ENCODE measurements at places on chromosomes 16 and 17. TPM values are rescaled to one million over a fixed set of nuclear protein-coding genes. Genes with fewer than 3 reads are reported as not detected.

DNA sequence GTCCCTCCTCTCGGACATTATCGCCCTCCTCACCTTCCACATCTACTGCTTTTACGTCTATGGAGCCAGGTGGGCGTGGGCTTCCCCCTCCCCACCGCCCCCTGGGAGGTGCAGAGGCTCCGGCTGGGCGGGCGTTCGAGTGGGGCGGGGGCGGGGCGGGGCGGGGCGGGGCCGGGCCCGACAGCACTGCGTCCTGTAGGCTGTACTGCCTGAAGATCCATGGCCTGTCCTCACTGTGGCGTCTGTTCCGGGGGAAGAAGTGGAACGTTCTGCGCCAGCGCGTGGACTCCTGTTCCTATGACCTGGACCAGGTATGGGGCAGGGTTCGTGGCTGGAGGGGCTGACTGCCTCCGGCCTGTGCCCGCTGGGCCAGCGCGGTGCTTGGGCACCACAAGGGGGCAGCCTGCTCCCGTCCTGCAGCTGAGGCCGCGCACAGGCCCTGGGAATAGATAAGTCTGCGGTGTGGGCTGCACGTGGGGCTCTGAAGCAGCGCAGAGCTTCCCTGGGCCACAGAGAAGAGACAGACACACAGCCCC lies 9.2 kb downstream of the PIGQ start:
- DNase-seq = peak; percentile 41

DNA sequence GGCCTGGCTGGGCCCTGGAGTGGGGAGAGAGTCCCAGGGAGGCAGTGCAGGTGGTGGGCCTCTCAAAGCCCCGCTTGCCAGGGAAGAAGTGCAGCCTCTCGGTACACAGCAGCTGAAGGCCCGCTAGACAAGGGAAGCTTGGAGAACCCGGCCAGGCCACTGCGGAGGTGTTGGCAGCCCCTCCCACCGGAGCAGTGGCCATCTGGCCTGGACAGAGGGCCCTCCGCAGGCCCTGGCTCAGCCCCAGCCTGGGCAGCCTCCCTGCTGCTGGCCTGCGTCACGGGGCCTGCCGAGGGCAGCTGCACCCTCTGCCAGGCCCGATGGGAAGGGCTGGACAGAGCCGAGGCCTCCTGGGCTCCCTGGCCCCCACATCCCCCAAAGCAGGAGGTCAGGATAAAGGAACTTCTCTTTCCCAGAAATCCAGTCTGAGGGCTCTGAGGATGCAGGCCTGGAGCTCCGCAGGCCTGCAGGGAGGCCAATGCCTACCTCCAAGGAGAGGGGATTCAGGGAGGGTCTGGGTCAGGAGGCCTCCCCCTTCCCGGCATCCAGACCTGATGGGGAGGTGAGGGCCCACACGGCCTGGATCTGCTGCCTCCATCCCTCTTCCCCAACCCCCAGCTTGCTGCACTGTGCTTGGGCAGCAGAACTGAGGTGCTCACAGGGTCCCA lies 4.3 kb downstream of the SPPL2C start:
- no peak for DNase-seq

DNA sequence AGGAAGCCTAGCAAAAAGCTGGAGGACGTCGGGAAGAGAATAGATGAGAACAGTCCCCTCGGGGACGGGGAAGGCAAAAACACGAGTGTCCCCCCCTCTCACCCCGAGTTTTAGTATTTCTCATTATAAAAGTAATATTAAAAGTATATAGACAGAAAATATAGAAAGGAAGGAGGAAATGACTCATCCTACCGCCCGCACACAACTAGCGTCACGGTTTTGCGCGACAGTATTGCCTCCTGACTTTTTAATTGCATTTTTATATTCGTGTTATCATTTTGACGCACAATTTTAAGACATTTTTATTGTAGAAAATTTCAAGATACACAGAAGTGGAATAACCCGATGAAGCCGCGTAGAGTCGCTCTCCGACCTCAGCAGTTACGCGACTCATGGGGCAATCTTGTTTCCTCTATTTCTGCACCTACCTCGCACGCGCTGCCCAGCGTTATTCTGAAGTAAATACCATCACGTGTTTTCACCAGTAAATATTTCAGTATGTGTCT lies 652 bp upstream of the SLC25A19 start:
- peak; percentile 65 for DNase-seq

- no peak for DNase-seq
Observed at GRCh38 chr16:58644765-58645487, 15.3 kb upstream of the CNOT1 start.

DNA sequence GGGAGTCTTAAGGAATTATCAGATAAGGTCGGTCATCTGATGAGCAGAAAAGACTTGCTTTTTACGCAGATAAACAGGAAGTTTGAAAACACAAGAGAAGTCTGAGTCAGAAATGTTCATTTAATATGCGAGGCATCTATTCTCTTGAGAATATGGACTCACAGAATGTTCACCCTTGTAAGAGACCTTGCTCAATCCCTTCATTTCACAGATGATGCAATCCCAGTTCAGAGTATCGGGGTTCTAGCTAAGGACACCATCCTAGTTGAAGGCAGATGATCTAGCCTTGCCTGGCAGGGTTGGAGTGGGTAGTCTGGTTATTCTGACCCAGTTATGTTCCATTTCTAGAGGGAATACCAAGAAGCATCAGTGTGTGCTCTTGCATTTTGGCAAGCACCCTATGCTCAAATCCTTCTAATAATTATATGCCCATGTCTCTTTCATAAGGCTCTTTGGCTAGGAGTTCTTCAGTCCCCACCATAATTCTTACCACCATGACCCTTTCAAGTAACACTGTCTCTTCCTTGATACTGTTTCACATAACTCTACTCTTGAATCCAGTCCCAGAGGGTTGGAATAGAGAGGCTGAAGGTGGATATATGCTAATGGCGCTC lies 42.5 kb downstream of the YPEL2 start:
- DNase-seq = no peak

- DNase-seq = no peak
Observed at GRCh38 chr16:67198238-67198734, 645 bp upstream of the ELMO3 start.

- no peak for DNase-seq
Observed at GRCh38 chr17:77528516-77529327, 388.0 kb downstream of the SEC14L1 start.

GRCh38 chr17:70584255-70584654 lies 414.9 kb downstream of the KCNJ2 start:
- DNase-seq = no peak

GRCh38 chr16:53297477-53297876 lies 136.8 kb upstream of the RBL2 start:
- no peak for DNase-seq

GRCh38 chr16:84618581-84619460 lies 943 bp upstream of the COTL1 start:
- no peak for DNase-seq

DNA sequence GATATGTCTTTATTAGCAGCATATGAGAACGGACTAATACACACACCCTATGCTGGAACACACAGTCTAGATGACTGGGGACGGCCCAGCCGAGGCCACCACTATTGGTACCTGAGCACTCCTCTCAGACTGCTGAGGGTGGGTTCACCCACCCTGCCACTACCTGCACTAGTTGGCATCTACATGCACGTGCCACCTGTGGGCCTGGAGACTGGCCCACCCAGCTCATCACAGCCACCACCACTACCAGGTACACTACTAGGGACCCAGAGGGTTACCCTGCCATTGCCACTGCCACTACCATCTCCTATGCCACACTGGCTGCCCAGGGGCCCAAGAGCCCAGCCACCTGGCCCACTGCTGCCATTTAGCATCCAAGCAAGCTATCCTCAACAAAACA lies 32.5 kb downstream of the MEAK7 start:
- DNase-seq = no peak

DNA sequence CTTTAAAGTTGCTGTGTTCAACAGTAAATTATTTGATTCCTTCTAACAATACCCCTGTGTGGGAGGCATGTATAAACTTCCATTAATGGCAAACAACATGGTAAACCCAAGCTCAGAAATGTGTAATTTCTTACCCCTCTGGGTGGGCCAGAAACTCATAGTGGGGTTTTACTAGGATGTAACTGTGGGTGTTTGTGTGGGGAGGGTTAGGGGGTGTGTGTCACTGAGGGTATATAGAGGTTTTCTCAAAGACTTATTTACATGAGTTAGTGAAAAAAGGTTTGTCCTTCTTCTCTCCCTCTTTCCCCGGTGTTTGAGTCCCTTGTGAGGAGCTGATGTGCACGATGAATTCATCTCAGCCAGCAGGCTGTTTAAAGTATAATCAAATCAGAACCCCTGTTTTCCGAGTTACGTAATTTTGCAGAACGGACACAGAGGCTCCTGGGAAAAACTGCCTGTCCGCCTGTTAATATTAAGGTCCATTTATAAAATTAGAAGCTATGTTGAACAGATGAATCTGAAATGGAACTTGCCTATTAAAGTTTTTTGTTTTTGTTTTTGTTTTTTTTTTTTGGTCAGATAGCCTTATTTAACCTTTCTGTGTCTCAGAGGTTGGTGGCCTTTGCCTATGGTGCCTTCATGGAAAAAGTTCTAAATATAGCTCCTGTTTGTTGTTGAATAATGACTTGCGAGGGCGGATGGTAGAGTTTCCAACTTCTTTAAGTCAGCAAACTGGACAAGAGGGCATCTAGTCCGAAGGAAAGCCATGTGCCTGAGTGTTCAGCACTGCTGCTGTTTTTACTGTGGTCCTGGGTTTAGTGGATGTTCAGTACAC lies 73.3 kb downstream of the MSI2 start:
- DNase-seq = no peak

DNA sequence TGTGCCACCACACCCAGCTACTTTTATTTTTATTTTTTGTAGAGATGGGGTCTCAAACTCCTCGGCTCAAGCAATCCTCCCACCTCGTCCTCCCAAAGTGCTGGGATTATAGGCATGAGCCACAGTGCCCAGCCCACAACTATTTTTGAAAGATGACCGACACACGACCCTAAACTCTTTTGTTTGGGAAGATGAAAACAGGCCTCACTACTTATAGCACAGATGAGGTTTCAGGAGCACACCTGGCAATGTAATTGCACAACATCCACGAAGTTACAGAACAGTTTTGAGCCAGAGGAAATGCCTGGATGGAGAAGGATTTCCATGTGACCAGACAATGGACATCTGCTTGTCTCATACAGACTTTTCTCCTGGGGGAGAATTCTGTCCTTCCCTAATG lies 43.4 kb upstream of the PRSS54 start:
- DNase-seq = no peak

- no peak for DNase-seq
Observed at GRCh38 chr16:4404967-4405696, 11.3 kb downstream of the CORO7 start.

- no peak for DNase-seq
Observed at GRCh38 chr16:78415013-78415412, 315.6 kb downstream of the WWOX start.

DNA sequence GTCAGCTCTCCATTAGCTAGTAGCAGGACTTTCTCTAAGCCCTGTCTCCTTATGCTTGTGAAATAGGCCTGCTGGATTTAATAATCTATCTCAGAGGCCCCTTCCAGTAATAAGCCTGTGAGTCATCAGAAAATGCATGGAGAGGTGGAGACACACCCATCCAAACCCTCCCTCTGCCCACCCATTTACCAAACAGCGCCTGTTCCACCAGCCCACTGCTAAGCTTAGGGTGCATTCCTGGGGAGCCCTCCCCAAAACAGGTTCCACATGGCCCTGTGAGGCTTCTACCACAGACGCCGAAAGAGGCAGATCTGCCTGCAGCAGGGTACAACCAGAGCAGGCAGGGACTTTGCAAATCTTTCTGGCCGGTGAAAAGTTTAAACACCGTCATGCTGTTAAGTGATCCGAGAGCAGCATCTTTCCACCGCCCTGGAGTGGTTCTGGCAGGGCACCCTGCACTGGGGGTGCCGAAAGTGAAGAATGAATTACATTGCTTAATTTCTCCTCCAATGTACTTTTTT lies 99.3 kb downstream of the GAS7 start:
- DNase-seq = no peak

DNA sequence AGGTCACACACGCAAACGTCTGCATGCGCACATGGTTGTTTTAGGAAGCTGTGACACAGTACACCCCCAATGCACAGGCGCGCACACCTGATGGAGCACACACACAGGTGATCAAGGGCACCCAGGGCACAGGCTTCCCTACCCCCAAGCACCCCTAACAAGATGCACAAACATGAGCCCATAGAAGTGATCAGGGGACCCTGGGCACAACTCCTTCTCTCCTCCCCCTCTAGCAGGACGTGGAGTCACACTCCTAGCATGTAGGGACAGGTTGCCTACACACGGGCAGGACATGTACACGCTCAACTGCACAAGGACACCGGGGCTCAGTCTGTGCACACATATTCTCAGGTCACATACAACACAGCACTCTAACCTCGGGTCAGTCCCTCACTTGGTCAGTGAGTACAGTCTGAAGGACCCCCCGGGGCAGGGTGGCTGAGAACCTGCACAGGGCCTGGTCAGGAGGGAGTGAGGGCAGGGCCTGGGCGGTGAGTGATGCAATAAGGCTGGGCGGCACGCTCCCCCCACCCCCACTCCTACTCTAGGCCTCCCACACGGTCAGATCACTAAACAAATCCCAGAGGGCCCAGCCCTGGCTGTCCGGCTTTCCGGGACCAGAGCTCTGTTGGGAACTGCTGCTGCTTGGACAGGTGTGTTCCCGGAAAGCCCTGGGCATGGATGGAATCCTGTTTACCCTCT lies 751 bp upstream of the DOC2B start:
- DNase-seq = no peak

DNA sequence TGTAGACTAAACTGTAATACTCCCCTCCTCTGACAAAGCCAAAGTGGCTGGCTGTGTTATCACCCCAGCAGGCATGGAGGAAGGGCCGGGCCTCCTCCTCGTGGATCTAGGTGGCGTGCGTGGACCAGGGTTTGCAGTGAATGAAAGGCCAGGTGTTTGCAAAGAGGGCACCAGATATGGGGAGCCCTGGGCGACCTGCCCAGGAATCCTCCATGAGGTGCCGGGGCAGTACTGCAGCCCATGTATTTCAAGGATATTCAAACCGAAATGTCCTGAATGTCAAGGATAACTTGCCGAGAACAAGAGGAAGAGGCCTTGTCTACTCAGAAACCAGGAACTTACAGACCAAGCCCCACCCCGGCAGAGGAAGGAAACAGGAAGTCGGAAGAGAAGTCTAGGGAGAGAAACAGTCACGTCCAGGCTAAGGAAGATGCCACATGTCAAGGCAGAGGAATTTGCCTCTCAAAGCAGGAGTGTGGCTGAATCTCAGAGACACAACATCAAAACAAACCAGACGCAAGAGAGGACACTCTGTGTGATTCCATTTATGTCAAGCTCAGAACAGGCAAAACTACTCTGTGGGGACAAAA lies 13.7 kb upstream of the OSGIN1 start:
- no peak for DNase-seq

DNA sequence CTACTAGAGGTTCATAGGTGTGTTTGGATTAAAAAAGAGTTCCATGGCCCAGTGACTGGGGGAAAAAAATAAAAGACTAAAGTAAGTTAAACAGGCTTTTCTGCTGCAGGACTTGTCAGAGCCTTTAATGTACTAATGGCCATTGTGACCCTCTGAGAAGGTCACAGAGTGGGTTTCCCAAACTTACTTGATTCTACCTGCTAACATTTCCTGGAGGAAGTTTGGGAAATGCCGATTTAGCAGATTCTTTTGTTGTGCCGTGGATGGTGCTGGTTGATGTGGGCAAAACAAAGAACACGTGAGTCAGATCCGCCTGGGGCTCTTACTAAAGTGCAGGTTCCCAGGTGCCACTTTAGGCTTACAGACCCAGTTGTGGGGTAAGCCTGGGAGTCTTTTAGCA lies 13.6 kb upstream of the STH start:
- DNase-seq = no peak

The SNAI3 gene
- 2.3 TPM for total RNA-seq

The USP31 gene
- total RNA-seq = 8.0 TPM

The TNFRSF17 gene
- total RNA-seq = not detected

The SDR42E2 gene
- 0.09 TPM for total RNA-seq

The KCNAB3 gene
- total RNA-seq = 9.9 TPM

The MARCHF10 gene
- total RNA-seq = not detected
